ENCODE measurements at places on chromosomes 5 and 9.

DNA sequence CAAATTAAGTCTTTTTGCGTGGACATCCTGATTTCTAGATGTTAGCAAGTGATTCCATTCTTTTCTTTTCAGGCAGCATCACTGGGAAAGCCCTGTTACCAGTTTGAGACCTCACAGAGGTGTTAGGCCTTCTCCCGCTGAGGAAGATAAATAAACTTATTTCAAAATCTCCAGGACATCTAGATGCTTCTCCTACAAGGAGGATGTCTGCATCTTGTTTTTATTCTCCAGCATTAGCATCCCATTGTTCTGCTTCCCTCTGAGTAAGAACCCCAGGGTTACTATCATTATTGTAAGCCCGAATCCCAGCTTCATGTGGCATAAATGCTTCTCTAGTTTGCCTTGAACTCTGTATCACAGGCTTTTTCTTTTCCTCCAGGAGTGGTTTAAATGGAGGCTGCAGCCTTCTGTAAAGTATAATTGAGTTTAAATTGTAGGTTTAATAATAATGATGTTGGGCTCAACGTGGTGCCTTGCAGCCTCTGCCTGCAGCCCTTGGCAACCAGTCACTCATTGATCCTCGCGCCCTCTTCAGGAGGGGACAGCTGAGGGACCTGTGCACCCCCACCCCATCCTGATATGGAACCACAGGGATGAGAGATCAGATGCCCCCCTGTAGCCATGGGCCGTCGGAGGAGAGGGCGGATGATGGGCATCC lies 114.9 kb downstream of the PDZD2 start:
- no peak for DNase-seq

DNA sequence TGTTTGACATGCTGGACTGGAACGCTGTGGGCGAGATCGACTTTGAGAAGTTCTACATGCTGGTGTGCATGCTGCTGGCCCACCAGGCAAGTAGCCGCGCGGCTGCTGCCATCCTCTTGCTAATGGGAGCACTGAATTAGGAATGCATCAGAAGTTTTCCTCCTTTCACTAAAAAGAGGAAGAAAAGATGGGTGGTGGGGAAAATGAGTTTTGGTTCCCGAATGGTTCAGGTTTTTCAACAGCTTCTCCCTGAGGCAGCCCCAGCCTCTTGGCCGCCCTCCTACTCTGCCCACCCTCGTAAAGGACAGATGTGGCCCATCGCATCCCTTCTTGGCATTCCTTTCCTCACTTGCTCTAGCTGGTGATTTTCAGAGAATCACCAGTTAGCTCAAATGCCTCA lies 5.5 kb downstream of the EFCAB9 start:
- no peak for DNase-seq

DNA sequence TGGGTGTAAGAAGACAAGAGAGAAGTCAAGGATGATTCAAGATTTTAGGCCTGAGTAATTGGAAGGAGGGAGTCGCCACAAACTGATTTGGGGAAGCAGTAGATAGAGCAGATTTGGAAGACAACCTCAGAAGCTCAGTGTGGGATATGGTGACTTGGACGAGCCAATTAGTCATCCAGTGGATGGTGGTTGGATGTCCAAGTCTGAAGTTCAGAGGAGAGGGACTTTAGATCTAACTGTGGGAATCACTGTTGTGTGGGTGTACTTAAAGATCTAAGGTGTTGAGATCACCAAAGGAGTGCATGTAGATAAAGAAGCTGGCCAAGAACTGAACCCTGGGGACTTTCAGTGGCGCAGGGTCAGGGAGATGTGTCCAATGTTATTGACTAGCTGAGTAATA lies 2.2 kb downstream of the IDNK start:
- no peak for DNase-seq

GRCh38 chr5:4520559-4520958 lies 619.6 kb upstream of the ADAMTS16 start:
- no peak for DNase-seq

DNA sequence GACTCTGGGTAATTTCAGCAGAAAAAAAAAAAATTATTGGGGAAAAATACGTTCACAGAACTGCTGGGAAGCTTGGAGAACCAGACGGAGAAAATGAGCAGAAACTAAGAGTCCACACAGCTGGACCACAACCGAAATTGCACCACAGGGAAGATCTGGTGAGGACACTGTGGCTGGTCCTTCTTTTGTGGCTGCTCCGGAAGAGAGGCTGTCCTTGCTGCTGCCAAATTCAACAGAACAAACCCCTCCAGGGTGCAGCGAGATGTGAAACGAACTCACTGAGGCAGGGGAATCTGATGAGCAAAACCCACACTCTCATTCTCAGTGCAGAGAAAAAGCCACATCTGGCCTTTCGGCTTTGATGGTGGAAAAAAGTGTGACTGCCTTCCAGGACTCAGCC lies 200.0 kb downstream of the ACTL7B start:
- DNase-seq = no peak

DNA sequence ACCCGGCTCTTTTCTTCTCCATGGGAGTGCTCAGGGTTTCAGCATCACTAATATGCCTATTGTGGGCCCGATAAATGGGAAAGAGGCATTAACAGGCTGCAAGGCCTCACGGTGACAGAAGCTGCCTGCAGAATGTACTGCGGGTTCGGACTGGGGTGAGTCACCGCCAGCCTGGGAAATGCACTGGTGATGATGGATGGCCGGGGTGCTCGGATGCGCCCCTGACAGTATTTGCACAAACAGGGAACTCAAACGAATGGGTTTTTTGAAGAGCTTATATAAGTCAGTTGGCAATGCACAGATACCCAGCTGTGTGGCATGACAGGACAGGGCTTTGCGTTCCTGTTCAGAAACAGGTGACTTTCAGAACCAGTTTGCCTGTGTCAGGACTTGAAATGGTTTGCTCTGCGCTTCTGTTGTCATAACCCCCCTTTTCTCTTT lies 42.0 kb upstream of the PITX1 start:
- no peak for DNase-seq

- DNase-seq = no peak
These were observed 48.5 kb downstream of the ICE1 start for GRCh38 chr5:5470933-5471332.

GRCh38 chr5:157335534-157336422 lies 69.9 kb downstream of the CYFIP2 start:
- DNase-seq = no peak

DNA sequence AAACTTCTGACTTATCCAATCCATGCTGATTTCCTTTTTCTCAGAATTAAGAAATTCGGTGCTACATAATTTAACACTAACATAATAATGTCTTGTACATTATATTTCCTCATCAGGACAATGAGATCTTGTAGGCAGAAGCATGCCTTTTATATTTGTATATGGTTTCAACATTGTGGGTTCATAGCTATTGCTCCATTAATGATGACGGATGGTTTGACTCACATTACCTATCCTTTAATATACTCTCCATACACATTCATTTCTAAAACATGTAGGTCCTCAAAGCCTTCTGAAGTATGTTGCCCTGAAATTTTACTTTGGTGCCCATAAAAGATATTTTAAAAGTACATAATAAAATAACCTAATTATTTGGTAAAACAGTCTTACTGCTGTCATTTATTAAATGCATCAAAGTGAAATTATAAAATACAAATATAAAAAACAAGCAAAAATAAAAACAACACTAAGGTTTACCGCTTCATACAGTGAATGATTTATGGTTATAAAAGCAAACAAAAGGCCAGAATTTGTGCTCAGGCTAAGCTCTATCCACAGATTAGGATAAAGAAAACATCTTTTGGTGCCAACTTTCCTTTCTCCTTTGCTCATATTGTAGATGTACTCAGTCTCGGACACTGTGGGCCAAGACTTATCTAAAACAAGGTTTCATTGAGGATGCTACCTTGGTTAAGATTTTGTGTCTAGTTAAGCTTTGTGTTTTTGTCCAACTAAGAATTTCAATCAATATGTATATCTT lies 61.2 kb upstream of the GCNT4 start:
- DNase-seq = no peak

GRCh38 chr5:17267106-17267505 lies 49.7 kb downstream of the BASP1 start:
- DNase-seq = no peak

DNA sequence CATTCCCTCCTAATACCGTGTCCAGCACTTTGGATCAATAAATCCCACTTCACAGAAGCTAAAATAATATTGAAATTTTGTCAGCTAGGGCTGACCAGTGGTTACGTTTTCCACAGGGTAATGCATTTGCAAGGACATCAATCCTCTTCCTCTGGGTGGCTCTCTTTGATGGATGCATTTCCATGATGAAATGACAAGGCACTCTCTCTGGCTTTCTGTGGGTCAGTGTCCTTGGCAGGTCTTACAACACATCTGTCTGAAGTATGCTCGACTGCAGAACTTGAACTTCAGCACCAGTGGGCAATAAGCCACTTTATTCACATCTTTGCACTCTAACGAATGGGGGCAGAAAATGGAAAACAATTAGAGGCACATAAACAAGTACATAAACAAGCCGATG lies 330.1 kb downstream of the ADAMTS6 start:
- DNase-seq = no peak

- no peak for DNase-seq
These were observed 27.6 kb downstream of the DIMT1 start for GRCh38 chr5:62376064-62376463.
